ENCODE measurements at places on chromosomes 7 and 10.

DNA sequence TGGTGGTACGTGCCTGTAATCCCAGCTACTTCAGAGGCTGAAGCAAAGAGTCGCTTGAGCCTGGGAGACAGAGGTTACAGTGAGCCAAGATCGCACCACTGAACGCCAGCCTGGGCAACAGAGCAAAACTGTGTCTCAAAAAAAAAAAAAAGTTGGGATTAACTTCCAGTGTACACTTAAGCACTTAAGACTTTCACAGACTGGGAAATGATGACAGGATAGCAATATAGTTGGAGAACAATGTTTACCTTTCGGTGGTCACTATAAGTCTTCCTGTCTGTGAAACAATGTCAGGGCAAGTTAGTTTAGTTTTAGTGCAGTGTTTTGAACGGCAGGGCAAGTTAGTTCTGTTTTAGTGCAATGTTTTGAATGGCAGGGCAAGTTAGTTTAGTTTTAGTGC lies 130.2 kb downstream of the TPST1 start:
- no peak for DNase-seq

- DNase-seq: no peak
These were observed 231.8 kb downstream of the AHR start for GRCh38 chr7:17530244-17530643.

GRCh38 chr10:75145590-75145989 lies 34.1 kb downstream of the SAMD8 start:
- DNase-seq: no peak

- no peak for DNase-seq
These were observed 64.6 kb upstream of the MACROH2A2 start for GRCh38 chr10:69988094-69988493.

DNA sequence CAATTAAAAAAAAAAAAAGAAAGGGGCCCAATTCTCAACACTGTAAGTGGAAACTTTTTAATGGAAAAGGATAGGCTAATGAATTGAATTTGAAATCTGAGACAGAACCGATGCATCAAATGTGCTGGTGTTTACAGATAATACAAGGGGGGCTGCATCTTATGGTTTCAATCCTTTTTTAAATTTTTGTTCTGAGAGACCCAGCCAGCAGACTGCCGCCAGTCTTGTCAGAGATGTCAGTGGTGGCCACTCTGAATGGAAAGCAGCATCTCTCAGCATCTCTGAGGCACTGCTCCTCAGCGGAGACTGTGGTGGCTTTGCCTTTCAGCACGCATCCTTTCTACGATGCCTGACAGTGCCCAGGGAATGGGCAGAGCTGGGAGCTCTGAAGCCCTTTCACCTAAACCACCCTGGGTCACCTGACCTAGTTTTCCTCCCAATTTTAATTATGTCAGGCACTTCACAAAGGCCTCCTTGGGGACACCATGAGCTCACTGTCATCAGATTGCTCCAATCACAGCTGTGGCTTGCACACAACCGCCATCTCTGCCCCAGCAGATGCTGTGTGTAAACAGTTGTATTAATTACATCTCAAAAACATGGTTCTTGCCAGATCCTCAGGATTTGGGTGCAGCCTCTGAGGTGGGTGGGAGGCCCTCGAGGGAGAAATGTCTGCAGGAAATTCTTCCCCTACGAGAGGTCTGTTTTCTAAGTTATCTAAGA lies 81.2 kb downstream of the EGFR start:
- DNase-seq: no peak

GRCh38 chr7:36021917-36022550 lies 131.0 kb upstream of the EEPD1 start:
- DNase-seq: no peak

- no peak for DNase-seq
These were observed 16.7 kb downstream of the CDK1 start for GRCh38 chr10:60794953-60795352.

DNA sequence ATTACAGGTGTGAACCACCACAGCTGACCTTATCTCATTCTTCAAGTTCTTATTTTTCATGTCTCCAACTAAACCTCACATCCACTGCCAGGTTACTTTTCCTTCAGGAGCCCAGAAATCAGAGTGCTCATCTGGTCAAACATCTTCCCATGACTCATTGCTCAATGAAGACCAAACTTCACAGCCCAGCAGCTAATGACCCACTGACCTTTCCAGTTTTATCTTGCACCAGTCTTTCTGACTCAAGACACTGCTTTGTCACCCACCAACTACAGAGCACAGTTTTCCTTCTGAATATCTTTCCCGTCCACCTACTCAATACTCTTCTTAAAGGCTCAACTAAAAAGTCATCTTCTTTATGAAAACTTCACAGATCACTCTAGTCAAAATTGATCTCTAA lies 245.1 kb downstream of the CHCHD3 start:
- DNase-seq: no peak

GRCh38 chr10:79054203-79055099 lies 14.3 kb upstream of the ZMIZ1 start:
- no peak for DNase-seq

- DNase-seq: no peak
These were observed 87.7 kb upstream of the PRKCQ start for GRCh38 chr10:6667679-6668270.

- DNase-seq: peak; percentile 26
These were observed 187.7 kb downstream of the PTPN20 start for GRCh38 chr10:47098964-47099363.

DNA sequence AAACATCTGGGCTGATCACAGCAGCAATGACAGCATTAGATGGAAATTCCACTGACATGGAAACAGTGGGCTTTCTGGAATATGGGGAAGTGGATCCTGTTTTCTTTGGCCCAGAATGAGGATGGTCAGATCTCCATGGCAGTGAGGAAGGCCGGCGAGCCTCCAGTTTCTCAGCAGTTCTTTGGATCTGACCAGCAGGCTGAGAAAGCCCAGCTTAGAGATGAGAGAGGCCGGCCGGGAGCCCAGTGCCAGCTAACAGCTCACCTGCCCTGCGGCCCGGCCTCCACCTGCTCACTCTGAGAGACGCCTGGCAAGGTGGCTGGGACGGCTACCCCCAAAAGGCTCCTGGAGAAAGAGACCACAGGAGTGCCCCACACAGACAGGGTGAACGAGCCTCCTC lies 24.2 kb downstream of the GPER1 start:
- no peak for DNase-seq

DNA sequence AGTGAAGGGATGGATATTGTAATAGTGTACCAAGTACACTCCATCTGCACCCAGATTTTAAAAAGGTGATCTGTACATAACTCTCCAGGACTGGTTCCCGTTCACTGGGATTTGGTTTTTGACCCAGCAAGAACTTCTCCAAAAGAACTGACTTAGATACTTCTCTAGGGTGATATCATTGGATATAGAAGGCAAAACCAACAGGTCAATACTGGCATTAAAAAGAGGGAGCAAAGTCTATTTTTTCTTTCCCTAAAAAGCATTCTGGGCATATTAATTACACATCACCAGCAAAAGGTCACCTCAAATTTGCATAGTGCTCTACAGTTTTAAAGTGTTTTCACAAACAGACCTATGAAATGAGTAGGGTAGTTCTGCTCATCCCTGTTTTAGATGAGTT lies 3.5 kb downstream of the MYPN start:
- DNase-seq: no peak

GRCh38 chr7:2079332-2080059 lies 153.2 kb downstream of the MAD1L1 start:
- DNase-seq: no peak

GRCh38 chr10:117991701-117992100 lies 55.0 kb downstream of the RAB11FIP2 start:
- no peak for DNase-seq

- DNase-seq: no peak
These were observed 85.4 kb downstream of the FOXL3 start for GRCh38 chr7:375321-375831.

GRCh38 chr7:41692251-41692650 lies 10.6 kb downstream of the INHBA start:
- DNase-seq: no peak

DNA sequence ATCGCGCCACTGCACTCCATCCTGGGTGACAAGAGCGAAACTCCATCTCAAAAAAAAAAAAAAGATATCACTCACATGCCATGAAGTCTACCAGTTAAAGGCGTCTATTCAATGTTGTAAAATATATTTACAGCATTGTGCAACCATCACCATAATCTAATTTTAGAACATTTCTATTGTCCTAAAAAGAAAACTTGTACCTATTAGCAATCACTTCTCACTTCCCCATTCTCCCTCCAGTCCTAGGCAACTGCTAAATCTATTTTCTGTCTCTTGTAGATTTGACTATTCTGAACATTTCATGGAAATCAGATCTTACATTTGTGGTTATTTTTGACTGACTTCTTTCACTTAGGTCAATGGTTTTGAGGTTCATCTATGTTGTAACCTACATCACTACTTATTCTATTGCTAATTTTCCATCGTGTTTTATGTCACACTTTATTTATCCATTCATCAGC lies 25.2 kb upstream of the OTUD1 start:
- no peak for DNase-seq

GRCh38 chr7:26155531-26156375 lies 3.8 kb downstream of the NFE2L3 start:
- no peak for DNase-seq

- DNase-seq: no peak
These were observed 134.8 kb upstream of the BMPER start for GRCh38 chr7:33770576-33770975.

DNA sequence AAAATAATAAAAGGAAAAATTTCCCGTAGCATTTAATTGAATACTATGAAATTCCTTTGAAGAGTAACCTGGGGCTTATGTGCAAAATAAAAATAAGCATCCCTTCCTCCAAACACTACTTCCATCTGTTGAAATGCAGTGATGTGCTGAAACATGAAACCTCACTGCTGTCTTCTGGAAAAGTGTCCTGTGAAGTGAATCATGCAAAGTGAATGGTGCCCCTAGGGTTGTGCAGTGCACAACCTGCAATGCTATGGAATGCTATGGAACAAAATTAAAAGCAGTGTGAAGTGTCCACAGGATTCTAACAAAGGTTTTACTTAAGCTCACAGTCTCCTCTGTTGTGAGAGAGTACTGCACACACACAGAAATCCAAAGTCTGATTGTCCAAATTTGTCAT lies 480.9 kb downstream of the ETV1 start:
- no peak for DNase-seq

GRCh38 chr10:48895803-48896195 lies 43.8 kb downstream of the LRRC18 start:
- DNase-seq: no peak

- DNase-seq: no peak
These were observed 15.9 kb downstream of the YME1L1 start for GRCh38 chr10:27138277-27138676.

- no peak for DNase-seq
These were observed 289.4 kb downstream of the CAMK1D start for GRCh38 chr10:12638781-12639180.

- no peak for DNase-seq
These were observed 660 bp downstream of the GALNT17 start for GRCh38 chr7:71132377-71133231.

- DNase-seq: no peak
These were observed 240.0 kb upstream of the IMMP2L start for GRCh38 chr7:111802194-111802772.

DNA sequence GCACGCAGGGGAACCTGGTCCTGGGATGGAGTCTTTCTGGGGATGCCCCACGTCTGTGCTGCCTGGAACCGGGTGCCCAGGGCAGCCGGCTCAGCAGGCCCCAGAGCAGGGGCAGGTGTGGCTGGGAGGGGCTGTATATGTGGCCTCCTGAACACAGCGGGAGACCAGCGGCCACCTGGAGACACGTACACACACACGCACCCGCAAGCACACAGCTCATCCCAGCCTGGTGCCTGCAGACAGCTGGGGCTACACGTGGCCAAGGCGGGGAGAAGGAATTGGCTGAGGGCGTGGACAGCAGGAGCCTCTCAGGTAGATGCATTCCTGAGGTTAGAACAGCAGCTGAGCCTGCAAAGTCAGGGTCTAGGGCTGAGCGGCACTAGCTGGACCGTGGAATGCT lies 14.0 kb downstream of the ADAM8 start:
- DNase-seq: no peak

- DNase-seq: no peak
These were observed 16.6 kb upstream of the FOXL3 start for GRCh38 chr7:273327-273726.

DNA sequence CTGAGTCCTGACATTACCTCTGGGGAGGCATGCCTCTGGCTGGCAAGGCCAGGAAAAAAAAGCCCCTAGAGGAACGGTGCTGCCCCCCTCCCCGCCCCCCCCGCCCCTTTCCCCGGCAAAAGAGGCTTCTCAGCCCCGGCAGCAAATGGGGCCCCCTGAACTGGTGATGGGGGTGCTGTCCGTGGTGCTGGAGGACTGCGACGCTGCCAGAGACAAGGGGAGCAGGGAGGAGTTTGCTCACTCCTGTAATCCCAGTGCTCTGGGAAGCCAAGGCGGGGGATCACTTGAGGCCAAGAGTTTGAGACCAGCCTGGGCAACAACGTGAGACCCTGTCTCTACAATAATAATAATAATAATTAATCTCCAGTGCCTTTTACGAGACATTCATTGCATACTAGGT lies 23.7 kb downstream of the SRRM3 start:
- DNase-seq: peak; percentile 59

DNA sequence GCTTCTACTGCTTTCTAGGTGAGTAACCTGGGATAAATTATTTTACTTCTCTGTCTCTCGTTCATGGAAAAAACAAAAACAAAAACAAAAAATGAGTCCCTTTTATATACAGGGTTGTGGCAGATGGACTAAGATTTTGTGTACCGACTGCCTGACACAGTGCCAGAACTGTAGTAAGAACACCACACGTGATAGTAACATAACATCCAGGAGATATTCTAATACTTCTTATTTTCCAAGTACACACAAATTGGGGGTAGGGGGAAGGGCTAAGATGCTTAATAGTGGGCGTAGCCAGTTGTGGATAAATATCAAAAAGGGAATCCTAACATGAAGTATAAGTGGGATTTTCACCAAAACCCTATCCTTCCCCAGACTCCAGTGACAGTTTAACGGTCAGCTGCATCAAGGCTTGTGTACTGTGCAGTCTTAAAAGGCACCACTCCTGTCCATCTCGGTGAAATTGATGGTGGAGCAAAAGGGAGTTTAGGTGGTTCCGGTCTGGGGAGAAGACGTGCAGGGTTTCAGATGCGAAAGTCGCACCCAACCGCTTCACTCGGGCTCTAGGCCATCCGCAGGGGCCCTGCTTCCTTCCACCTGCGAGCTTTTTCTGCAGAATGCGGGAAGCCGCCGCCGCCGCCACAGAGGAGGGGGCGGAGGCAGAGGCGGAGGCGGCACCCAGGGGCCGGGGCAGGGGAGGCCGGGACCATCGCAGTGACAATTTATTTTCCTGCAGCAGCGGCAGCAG lies at the start of gene STAMBPL1:
Gene STAMBPL1 (plus strand): TSS at position 712 of the 748 bp plus-strand sequence. CDS start 21,464 bp downstream, outside the sequence.
- peak; percentile 89 for DNase-seq

- no peak for DNase-seq
These were observed 142.2 kb downstream of the PLPP4 start for GRCh38 chr10:120599200-120599724.

GRCh38 chr7:122515404-122515803 lies 183.5 kb downstream of the RNF133 start:
- DNase-seq: no peak

DNA sequence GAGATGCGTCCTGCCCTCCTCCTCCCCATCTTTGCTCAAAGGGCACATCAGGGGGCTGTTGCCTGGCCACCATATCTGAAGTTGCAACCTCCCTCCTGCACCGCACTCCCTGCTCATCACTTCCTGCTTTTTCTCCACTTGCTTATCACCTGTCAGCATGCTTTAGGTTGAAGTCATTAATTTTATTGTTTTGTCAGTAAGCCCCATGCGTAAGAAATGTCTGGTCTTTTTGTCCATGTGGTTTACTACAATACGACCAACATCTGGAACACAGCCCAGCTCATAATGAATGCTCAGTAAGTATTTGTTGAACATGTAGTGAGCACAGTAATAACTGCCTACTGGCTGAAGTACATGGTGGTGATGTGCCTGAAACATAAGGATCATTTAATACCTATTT lies 71.6 kb upstream of the GJD4 start:
- DNase-seq: no peak

Measured in activated CD8-positive, alpha-beta memory T cell treated with anti-CD3 and anti-CD28 coated beads for 24 hours (primary cell).